ENCODE measurements at places on chromosomes 13 and 19.

- no peak for DNase-seq
These were observed 5.2 kb downstream of the AKT2 start for GRCh38 chr19:40279761-40280607.

- no peak for DNase-seq
These were observed 51.1 kb downstream of the MLLT1 start for GRCh38 chr19:6228551-6229215.

- no peak for DNase-seq
These were observed 540.7 kb downstream of the GPC6 start for GRCh38 chr13:93767180-93767916.

GRCh38 chr13:82356667-82357410 lies 1525.4 kb downstream of the SLITRK1 start:
- DNase-seq = no peak

- no peak for DNase-seq
These were observed 24.7 kb downstream of the IRS2 start for GRCh38 chr13:109761695-109762094.

DNA sequence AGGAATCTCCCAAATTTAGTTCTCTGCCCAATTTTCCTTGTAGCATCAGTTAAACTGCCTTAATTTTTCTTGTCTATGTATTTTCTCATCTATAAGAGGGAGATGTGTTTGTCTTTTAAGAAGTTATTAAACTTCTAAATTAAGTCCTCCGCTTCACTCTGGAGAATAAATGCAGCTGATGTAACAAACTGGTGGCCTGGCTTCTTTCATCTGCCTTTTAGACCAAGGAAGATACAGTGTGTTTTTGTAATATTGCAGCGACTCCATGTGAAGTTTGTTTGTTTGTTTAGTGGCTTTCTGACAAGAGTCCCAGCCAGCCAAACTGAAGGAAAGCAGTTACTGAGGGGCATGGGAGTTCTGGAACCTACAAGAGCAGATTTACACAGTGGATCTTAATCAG lies 56.4 kb downstream of the KLF12 start:
- no peak for DNase-seq

GRCh38 chr19:35306473-35307246 lies 14.7 kb downstream of the MAG start:
- no peak for DNase-seq

DNA sequence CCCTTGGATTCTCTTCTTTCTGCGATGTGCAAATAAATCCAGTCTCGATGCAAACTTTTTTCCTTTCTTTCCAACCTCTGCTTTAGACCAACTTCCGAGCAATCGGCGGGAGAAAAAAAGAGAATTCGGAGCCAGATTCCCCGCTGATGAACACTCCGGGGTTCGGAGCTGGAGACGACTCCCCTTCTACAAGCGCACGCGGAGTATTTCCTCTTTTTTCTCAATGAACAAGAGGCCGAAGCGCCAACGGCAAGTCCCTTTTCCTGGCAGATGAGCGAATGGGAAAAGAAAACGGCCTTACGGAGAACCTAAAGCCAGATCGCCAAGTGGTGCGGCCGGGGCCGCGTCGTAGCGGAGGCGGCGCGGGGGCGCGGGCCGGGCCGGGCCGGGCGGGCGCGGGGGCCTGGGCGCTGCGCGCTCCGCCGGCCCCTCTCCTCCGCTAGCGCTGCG lies 250 bp downstream of the SPRY2 start:
- DNase-seq = no peak

GRCh38 chr19:41443813-41444455 lies 978 bp downstream of the ERICH4 start:
- no peak for DNase-seq

- DNase-seq = no peak
These were observed 101.9 kb downstream of the FLT1 start for GRCh38 chr13:28392896-28393505.

- DNase-seq = peak; percentile 1
These were observed 106.2 kb upstream of the KLF5 start for GRCh38 chr13:72952529-72953141.

DNA sequence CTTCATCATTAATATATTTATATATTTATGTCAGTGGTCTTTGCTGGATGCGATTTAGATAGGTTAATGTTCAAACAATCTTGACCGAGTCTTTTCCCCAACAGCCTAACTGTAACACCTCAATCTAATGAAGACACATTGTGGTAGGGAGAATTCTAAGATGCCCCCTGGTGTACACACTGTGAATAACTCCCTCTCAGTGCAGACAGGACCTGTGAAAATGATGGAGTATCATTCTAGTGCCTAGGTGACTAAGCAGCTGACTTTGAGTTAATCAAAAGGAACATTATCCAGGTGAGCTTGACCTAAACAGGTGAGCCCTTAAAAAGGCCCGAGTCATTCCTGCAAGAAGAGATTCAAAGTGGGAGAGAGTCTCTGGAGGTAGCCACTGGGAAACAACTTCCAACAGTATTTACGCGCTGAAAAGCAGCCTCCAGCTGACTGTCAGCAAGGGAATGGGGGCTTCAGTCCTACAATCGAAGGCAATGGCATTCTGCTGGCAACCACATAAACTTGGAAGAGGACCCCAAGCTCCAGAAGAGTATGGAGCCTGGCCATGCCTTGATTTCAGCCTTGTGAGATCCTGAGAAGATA lies 28.0 kb upstream of the KBTBD7 start:
- peak; percentile 33 for DNase-seq

DNA sequence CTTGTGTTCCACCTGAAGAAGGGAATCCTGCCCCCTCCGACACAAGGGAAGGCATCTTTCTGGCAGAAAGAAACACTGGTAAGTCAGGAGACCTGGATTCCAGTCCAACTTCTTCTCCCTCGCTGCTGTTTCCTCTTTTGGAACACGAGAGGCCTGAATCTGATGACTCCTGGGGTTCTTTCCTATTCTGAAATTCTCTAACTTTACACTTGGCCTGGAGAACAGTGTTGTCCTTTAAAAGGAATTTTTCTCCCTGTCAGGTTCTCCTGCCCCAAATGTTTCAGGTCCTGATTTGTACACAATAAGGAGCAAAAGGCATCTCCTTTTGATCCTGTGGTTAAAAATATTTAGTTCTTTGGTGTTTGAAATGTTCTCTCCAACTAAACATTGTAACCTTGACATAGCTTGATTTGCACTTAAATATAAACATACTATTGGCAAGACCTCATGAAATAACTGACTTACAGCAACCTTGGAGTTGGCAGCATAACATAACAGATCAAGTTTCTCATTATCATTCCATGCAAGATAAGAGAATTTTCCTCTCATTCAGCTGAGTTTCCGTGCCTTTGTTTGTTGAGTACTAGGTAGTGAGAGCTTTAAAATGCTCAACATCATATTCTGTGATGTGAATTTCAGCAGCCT lies 244.8 kb downstream of the COG6 start:
- DNase-seq = no peak

DNA sequence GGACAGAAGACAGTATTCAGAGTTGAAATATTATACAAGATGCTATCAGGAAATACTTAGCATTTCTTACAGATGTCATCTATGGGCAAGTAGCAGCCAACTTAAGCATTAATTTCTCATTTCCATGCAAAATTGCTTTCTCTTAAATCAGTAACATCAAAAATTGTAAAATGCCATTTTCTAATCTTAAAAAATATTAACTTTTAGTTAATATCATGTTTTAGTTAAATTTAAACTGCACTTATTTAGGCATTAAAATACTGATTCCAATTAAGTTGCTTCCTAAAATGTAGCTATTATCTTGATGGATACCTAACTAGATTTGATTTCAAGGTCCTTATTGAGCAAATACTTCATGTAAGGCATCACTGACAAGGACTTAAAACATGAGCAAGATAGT lies 27.8 kb downstream of the METTL21C start:
- no peak for DNase-seq

DNA sequence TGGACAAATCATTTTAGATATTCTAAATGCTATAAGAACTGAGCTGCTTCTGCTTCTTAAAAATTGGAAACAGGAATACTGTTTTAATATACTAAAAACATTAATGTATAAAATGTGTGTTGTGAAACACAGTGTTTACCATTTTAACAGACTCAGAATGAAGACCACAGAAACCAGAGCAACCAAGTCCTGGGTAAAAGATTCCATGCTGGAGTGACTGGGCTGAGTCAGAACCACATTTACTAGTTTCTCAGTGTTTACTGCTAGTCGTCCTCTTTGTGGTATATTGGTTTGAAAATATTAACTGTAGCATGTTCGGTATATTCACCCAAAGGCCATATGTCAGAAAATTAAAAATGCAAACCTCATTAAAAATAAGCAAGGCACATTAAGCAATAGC lies 31.9 kb downstream of the ANKRD10 start:
- DNase-seq = no peak

DNA sequence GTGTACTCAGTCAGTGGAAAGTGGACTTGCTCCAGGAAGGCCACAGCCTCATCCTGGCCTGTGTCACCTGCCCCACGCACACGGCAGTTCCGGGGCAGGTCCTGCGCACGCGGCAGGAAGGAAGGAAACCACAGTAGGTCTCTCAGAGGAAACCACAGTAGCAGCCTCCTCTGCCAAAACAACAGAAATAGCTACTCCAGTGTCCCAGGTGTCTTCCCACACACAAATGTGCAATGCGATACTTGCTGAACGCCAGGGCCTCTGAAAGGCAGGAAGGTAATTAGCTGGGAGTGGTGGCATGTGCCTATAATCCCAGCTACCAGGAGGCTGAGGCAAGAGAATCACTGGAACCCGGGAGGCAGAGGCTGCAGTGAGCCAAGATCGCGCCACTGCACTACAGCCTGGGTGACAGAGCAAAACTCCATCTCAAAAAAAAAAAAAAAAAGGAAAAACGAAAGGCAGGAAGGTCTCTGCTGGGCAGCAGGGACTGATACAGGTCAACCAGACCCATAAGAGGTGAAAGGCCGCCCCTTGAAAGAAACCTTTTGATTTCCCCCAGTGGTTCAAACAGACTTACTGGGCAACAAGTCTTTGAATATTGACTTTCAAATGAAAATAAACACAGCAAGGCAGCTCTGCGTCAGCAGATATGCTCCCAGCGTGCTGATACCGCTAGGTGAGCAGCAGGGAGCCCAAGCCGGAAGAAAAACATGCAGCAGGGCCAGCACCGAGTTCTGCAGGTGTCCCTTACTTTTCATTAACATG lies 49.5 kb downstream of the CRYL1 start:
- DNase-seq = no peak

DNA sequence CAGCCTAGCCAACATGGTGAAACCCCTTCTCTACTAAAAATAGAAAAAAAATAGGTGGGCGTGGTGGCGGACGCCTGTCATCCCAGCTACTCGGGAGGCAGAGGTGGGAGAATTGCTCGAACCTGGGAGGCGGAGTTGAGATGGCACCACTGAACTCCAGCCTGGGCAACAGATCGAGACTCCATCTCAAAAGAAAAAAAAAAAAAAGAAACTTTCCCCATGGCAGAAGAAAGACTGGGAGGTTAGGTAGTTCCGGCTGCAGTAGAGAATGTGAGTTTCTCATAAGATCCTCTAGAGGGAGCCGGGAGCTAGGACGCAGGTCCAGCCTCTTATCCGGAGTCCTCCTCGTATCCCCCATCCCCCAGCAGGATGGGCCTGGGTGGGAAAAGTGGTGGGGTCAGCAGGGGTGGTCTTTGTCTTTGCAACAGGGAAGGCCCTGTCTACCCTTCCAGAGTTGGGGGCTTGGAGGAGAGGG lies 13.2 kb upstream of the CREB3L3 start:
- DNase-seq = no peak

- no peak for DNase-seq
These were observed at the start of gene FBXL3 for GRCh38 chr13:77026861-77027621. Gene FBXL3, minus strand, starts transcription at chr13:77027159. Its CDS starts 5,299 bp downstream, at chr13:77021860.

DNA sequence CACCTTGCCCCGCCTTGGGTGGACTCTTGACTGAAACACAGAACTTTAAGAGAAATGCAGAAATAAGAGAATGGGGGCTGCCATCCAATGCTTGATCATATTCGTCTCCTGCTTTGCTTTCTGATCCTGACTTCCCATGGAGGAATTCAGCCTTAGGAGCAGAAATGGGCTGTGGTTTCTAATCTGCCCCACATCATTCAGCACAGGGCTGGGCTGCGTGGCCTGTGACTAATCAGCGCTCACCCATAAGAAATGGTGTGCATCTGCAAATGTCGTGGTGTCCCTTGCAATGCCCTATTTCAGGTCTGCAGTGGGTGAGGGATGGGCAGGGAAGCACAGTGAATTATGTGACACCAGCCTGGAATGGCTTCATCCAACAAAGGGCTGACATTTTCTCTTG lies 60.7 kb upstream of the URI1 start:
- no peak for DNase-seq

- no peak for DNase-seq
These were observed 1721.8 kb upstream of the SPRY2 start for GRCh38 chr13:82062772-82063171.

DNA sequence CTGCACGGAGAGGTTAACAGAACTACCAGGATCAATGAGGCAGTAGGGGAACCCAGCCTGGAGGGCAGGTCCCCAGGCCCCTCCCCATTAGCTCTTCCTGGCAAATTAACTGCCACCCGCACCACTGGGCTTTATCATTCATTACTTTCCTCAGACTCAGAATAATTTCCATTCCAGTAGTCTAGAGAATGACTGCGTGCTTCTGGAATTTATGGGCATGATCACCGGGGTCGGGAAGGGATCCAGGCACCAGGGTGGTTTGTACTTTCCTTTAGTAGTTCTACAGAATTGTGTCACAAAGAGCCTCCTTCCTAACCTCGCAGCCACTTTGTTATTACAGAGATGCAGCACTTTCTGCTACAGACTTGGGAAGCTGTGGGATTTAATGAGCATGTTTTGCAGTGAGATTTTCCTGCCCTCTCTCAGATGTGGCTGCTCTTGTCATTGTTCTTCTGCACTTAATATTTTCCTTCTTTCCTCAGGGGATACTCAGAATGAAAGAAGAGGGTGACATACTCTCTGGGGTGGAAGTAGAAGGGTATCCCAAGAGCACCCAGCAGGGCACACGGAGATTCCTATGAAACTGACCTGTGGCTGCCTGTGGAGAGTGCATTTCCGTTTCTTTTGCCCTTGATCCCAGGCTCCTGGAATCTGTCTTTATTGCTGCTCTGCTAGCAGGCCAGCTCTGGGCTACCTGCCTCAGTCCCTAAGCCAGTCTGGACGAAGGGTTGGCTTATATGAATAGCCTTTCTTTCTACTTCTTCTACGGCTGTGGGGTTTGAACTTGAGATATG lies 285.0 kb upstream of the SLC10A2 start:
- peak; percentile 84 for DNase-seq

GRCh38 chr13:28410096-28410495 lies 84.8 kb downstream of the FLT1 start:
- DNase-seq = no peak

DNA sequence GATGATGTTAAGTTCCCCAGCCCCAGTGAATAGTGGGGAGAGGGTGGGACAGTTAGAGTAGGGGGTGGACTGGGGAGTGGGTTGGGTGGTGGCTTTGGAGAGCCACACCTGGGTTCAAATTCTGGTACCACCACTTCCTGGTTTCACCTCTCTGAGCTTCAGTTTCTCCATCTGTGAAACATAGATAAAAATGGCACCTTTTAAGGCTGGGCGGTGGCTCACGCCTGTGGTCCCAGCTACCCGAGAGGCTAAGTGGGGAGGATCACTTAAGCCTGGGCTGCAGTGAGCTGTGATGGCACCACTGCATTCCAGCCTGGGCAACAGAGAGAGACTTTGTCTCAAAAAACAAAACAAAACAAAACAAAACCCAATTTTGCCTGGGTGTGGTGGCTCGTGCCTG lies 5.9 kb downstream of the VAV1 start:
- DNase-seq = no peak

- no peak for DNase-seq
These were observed 20.6 kb downstream of the HCN2 start for GRCh38 chr19:610071-610800.

- no peak for DNase-seq
These were observed 166.2 kb downstream of the ZIC5 start for GRCh38 chr13:99805361-99805760.

- peak; percentile 49 for DNase-seq
These were observed 865.2 kb upstream of the SLC10A2 start for GRCh38 chr13:103931331-103931845.

- no peak for DNase-seq
These were observed 6.5 kb downstream of the ZNF566 start for GRCh38 chr19:36482876-36483275.

All from epithelial cell of proximal tubule (primary cell).